ENCODE measurements at places on chromosomes 16 and 17. TPM values are rescaled to one million over a fixed set of nuclear protein-coding genes. Genes with fewer than 3 reads are reported as not detected.
A peak's percentile ranks its signal among the peaks of the same experiment; 100 is the strongest.

GRCh38 chr16:16151315-16151714 is 72.0 kb downstream of the ABCC6 start:
- DNase-seq, result no peak

GRCh38 chr17:43576563-43577229 is 30.6 kb upstream of the ETV4 start:
- peak; percentile 84 for DNase-seq

DNA sequence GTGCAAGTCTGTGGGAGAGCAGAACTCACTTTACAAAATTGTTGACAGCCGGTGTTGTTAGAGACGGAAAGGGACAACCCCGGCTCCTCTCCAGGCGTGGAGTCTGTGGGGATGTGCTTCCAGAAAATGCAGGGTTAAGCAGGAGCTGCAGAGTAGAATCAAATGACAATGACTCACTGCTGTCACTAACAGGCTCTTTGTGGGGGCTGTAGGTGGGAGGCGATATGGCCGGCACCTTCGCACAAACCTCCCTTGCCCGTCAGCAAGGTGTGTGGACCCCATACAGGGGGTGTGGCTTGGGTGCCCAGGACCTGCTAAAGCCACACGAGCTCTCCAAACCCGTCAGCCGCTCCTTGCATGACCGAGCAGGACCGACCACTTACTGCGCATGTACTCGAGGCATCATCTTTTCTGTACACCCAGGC is 5.8 kb downstream of the PDK2 start:
- peak; percentile 52 for DNase-seq

- no peak for DNase-seq
These were observed 37.2 kb downstream of the MFSD11 start for GRCh38 chr17:76775021-76775600.

DNA sequence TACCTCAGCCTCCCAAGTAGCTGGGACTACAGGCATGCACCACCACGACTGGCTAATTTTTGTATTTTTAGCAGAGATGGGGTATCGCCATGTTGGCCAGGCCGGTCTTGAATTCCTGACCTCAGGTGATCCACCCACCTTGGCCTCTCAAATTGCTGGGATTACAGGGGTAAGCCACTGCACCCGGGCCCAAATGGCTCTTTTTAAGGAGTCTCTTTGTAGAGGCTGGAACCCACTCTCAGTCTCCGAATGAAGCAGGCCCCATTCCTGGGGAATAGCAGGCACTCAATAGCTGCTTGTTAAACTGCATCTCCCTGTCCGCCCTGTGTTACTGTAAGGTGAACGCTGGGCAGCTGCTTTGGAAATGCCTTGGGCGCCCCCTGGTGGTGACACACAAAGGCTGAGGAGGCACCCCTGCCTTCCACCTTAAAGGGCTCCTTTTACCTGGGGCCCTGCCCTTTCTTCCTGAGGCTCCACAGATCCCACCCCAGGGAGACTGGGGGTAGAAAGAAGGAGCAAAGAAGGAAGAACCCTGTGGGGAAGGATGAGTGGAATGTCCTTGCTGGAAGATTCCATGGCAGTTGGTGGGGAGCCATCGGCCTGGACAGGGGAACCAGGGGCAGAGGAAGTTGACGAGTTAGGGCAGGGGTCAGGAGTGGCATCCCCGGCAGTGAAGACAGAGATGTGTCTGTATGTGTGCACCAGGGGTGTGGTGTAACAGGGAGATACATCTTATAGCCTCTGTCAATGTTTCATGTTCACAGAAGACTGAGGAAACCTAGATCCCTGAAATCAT is 6.1 kb upstream of the SP2 start:
- DNase-seq, result peak; percentile 93

GRCh38 chr17:59963738-59964481 is 630 bp downstream of the RNFT1 start:
- peak; percentile 66 for DNase-seq

GRCh38 chr16:53892155-53892554 is 188.2 kb downstream of the FTO start:
- DNase-seq, result peak; percentile 76

- DNase-seq, result no peak
These were observed 4.0 kb downstream of the TPSG1 start for GRCh38 chr16:1220841-1221627.

GRCh38 chr16:68086336-68086841 is 1.2 kb downstream of the NFATC3 start:
- DNase-seq, result no peak

- DNase-seq, result no peak
These were observed 240.7 kb downstream of the ZFHX3 start for GRCh38 chr16:72807245-72807644.

- DNase-seq, result no peak
These were observed 24.9 kb downstream of the MLYCD start for GRCh38 chr16:83923581-83924365.

DNA sequence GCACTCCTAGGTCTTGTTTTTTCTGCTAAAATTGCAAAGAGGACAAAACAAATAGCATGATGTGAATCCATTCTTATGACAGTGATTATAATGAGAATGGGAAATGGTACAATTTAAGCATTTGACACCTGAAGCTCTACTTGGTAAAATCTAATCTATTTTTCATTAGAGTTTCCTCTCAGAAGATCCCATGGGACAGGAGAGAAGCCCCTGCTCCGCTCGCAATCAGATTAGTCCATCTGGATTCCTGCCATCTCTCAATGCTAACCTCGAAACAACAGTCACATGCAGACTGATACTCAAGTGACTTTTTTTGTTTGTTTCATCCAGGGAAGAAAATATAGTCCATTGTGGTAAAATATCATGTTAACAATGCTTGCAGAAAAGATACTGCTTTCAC is 107.4 kb upstream of the TOM1L1 start:
- no peak for DNase-seq

DNA sequence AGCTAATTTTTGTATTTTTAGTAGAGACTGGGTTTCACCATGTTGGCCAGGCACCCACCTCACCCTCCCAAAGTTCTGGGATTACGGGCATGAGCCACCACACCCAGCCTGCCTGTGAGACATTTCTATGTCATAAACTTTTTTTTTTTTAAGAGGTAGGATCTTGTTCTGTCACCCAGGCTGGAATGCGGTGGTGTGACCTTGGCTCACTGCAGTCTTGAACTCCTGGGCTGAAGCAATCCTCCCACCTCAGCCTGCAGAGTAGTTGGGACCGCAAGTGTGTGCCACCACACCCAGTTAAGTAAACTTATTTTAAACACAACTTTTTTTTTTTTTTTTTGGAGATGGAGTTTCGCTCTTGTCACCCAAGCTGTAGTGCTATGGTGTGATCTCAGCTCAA is 47.2 kb downstream of the SCNN1G start:
- no peak for DNase-seq

- no peak for DNase-seq
These were observed 2.4 kb downstream of the HDAC5 start for GRCh38 chr17:44120851-44121605.

DNA sequence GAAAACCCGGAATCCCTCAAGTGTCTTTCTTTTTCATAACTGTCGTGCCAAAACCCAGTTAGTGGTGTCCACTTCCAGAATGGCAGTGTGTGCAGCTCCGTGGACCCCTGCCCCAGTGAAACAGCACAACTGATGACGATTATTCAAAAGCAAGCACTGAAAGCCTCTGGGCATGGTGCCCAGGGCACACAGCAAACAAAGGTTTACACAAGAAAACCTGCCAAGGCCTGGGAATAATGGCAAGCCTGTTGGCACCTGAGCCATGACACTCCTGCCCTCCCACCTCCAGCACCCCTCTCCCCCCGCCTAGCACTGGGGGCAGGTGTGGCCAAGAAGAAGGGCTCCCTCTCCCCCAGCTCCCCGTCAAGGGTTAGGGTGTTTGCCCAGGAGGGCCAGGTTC is 2.8 kb downstream of the PKMYT1 start:
- no peak for DNase-seq

DNA sequence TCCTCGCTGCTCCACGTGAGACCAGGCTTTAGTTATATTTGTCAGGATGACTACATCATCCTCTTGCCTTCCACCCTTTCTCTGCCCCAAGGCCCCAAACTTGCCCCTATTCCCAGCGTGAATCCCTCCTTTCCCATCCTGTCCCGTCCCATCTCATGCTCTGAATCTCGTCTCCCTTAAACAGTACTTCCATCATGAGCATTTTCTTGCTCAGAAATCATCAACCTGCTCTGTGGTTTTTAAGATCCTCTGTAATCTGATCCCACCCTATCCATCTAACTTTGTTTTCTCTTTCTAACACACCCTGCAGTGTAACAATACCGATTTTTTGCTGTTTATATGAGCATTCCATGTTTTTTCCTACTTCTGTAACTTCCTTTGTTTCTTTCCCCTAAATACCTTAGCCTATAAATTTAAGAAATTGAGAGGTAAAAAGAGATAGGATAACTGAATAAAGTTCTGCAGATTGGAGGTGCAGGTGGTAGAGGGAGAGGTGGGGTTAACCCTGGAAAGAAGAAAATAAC is 39.7 kb downstream of the MRTFB start:
- no peak for DNase-seq

GRCh38 chr16:46929378-46930332 is 43.8 kb downstream of the DNAJA2 start:
- DNase-seq, result peak; percentile 67

- DNase-seq, result no peak
These were observed 9.6 kb downstream of the UBTF start for GRCh38 chr17:44209786-44210341.

DNA sequence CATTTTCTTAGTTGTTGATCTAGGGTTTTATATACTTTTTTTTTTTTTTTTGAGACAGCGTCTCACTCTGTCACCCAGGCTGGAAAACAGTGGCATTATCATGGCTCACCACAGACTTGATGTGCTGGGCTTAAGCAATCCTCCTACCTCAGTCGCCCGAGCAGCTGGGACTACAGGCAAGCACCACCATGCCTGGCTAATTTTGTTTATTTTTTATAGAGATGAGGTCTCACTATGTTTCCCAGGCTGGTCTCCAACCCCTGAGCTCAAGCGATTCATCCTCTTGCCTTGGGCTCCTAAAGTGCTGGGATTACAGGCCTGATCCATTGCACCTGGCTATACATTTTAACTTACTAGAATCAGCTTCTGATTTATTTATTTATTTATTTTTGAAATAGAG is 34.2 kb upstream of the ATP2A3 start:
- DNase-seq, result no peak

- no peak for DNase-seq
These were observed 1.1 kb downstream of the RPRML start for GRCh38 chr17:46977750-46978488.

GRCh38 chr17:67260170-67260987 is 15.4 kb upstream of the HELZ start:
- DNase-seq, result peak; percentile 62

DNA sequence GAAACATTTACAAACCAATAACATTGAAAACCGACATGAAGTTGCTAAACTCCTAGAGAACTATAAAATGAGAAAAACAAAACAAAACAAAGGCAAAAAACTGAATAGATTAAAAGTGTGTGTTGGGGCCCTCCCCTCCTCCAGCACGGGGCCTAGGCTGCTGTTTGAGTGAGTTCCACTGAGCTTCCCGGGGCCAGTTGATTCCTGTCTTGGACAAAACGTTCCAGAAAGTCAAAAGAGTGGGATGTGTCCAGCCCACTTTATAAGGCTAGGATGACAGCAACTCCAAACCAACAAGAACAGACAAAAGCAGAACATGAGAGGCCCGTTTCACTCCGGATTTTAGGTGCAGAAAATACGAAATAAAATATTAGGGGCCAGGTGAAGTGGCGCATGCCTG is 11.6 kb upstream of the CSNK1D start:
- no peak for DNase-seq

DNA sequence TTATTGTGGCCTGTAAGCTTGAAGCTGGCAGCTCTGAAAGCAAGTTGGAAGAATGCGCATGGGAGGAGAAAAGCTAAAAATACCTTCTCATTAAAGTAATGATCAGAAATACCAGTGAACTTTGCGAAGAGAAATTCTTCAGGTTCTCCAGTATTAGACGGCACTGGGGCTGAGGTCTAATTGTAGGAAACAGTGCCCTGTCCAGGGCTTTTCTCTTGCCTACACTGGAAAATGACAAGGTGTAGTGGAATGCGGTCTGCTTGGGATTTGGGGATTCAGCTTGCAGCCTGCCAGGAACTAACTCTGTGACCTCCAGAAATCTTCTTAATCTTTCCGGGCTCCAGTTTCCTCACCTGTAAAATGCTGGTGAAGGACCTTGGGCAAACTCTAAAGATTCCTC is 53.3 kb upstream of the KCNJ16 start:
- no peak for DNase-seq

DNA sequence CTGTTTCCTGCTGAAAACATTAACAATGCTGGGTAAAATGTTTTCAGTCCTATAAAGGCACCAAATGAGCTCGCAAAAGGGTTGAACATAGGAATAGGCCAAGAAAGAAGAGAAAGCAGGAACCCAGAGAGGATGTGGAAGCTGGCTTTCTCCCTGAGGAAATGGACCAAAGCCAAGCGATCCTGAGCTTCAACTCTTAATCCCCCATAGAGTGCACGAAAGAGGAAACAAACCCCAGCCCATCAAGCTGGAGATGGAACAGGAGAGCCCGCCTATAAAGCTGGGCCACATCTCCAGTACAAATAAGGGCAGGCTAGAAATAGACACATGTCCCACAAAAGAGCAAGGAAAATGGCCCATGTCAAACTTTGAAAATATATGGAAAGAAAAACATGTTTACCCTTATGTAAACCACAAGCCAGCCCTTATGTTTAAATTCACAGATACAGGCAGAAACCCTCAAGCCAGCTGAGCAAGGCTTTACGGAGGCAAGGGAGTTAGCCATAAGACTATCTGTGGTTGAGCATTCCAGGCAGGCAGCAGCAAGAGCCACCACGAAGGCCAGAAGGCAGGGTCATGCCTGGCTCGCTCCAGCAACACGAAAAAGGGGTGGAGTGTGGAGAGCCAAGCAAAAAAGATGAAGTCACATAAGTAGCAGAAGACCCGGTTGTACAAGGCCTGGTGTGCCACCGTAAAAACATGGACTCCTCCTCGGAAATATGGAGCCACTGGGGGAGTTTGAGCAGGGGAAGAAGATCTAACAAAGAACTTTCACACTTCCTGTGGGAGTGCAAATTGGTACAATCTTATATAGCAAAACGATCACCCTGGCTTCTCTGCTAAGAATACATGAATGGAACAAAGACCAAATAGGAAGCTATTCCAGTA is 27.8 kb downstream of the COPRS start:
- no peak for DNase-seq

Gene NACA2
- polyA plus RNA-seq, result not detected

Gene NOD2
- polyA plus RNA-seq, result not detected

Gene PRR35
- polyA plus RNA-seq, result not detected

Gene MYLK3
- polyA plus RNA-seq, result 1.9 TPM

Gene NOTUM
- 4.7 TPM for polyA plus RNA-seq

Gene SOX9
- polyA plus RNA-seq, result 74.6 TPM

Gene CCL7
- 1.2 TPM for polyA plus RNA-seq

Gene ABCC12
- not detected for polyA plus RNA-seq

Gene ACSM2A
- polyA plus RNA-seq, result 33.5 TPM

Gene TBC1D3B
- 4.7 TPM for polyA plus RNA-seq

Gene PPY
- not detected for polyA plus RNA-seq

Gene CNP
- 77.7 TPM for polyA plus RNA-seq

Gene KRT20
- polyA plus RNA-seq, result 1.5 TPM

All from hepatocyte (in vitro differentiated cells).